Stimulated activated CD4-positive, alpha-beta T cell treated with anti-CD3 and anti-CD28 coated beads, TNF-alpha, amount 100 ng/mL, for 24 hours (primary cell): ENCODE measurements at places on chromosomes 1 and 21.

- no peak for DNase-seq
Measured at GRCh38 chr21:31201144-31201543, 142.9 kb downstream of the TIAM1 start.

DNA sequence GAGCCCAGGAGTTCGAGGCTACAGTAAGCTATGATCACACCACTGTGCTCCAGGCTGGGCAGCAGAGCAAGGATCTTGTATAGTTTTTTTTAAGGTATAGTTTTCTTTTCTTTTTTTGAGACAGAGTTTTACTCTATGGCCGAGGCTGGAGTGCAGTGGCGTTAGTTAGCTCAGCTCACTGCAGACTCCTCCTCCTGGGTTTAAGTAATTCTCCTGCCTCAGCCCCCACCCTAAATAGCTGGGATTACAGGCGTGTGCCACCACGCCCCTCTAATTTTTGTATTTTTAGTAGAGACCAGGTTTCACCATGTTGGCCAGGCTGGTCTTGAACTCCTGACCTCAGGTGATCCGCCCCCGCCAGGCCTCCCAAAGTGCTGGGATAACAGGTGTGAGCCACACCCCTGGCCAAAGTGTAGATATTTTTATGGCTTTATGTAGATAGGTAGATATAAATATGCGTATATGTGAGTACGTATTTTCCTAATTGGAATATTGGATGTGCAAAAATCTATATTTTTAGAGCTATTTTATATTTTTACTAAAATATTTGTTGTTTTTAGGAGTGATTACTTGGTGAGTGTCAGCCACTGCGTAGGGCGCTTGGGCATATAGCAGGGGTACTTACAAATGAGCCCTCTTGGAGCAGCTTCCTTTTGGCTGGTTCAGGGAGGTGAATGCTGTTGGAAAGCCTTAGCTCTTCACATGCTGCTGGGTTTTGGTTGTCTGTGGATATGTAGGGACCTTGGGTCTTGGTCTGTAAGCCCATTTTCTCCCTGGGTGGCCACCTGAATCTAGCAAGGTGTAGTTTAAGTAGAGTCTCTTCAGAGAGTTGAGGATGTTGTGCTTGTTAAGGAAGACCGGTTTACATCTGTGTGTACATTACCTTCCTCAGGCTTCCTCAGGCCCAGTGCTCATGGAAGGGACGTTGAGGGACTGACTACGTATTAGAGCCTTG, 9.5 kb downstream of the KDM4A start:
- no peak for DNase-seq

- no peak for DNase-seq
Measured at GRCh38 chr21:35561116-35561515, 499.2 kb downstream of the SETD4 start.

DNA sequence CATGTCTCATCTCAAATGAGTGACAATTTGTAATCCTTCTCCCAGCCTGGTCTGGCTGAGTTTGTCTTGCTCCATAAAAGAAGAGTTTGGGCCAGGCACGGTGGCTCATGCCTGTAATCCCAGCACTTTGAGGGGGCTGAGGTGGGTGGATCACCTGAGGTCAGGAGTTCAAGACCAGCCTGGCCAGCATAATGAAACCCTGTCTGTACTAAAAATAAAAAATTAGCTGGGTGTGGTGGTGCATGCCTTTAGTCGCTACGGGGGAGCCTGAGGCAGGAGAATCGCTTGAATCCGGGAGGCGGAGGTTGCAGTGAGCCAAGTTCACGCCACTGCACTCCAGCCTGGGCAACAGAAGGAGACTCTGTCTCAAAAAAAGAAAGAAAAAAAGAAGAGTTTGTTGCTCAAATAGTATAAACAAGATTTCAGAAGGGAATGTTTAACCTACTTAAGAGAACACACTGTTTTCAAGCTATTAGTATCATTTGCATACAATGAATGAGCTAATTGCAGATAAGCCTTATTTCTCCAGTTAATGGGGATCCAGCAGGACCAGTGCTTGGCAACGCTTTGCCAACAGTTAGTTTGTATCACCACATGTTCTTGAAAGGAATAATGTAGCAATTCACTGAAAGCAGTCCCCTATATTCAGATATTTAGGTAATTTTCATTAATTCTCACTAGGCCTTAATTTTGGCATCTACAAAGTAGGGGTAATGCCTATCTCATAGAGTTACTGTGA, 15.9 kb downstream of the KLHDC7A start:
- no peak for DNase-seq

GRCh38 chr21:46399129-46399528, 59.6 kb upstream of the DIP2A start:
- no peak for DNase-seq

DNA sequence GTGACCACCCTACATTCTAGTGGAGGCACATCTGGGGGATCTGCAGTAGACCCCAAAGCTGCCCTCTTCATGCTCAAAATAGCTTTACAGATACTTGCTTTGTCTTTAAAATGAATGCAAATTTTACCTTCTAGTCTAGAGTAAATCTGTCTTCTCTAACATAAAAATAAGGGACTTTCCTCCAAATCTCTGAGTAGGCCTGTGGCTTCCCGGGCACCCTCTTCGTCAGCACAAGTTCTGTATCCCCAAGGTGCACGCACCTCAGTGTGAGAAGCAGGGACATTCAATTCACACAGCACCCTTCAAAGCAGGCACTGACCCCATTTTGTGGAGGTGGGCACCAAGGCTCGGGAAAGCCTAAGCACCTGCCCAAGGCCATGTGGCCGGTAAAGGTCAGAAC, 19.0 kb downstream of the MEF2D start:
- no peak for DNase-seq

DNA sequence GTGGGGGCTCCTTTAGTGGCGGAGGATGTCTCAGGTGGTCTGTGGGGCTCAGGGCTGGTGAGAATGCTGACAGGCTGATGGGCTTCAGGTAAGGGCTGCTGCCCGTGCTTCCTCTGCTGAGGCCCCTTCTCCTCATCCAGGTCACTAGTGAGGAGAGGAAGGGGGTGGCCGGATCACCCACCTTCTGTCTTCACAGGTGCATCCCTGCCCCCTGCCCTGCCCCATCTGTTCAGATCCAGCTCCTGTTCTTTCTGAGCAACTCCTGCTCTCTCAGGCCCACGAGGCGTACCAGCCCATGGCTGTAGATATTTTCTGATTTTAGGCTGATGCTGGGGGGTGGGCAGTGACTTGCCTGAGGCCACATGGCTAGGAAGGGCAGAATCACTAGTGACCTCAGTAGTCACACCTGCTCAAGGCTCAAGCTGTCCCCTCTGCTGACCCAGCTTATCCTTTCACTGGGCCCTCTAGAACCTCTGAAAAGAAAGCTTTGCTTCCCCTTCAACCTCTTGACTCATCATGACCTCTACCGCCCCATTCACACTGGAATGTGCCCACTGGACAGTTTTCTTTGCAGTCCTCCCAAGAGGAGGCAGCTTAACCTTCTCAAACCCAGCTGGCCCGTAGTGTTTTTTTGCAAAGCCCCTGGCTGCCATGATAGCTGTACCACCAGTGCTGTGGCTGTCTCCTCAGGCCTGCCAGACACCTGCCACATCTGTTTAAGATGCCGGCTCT, 14.8 kb downstream of the DCST2 start:
- no peak for DNase-seq

DNA sequence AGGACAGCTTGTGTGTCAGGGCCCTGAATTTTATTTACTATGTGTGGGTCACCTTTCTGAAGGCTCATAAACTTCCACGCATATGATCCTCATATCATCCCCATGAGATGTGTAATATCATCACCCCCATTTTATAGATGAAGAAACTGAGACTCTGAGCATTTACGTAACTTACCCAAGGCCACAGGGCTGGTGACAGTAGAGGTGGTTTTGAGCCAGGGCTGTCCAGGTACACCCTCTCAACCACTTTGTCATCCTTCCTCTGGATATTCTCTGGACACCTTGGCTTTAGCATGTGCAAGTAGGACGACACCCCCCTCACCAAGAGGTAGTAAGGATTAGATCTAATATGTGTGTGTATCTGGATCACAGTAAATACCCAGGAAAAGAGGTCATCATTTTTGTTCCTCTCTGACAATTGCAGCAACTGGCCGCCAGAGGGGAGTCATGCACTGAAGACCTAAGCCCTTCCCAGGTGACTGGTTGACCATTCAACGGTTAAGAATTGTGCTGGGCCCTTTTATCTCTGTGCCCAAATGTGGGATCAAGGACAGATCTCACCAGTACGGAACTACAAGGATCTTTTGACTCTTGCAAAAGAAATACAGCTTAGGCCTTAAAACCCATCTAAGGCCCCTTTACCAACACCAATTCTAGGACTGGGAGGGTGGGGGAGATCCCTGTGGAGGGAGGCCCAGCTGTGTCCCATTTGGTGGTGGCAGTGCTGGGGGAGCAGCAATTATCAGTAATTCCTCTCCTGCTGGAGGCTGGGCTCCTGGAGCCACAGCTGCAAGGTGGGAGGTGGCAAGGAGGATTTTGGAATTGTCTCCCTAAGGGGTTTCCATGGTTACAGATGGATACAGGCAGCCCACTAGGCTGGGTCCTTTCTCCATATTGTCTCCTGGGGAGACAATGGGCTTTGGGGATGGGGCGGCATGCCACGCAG, 13.7 kb upstream of the E2F2 start:
- peak; percentile 58 for DNase-seq

DNA sequence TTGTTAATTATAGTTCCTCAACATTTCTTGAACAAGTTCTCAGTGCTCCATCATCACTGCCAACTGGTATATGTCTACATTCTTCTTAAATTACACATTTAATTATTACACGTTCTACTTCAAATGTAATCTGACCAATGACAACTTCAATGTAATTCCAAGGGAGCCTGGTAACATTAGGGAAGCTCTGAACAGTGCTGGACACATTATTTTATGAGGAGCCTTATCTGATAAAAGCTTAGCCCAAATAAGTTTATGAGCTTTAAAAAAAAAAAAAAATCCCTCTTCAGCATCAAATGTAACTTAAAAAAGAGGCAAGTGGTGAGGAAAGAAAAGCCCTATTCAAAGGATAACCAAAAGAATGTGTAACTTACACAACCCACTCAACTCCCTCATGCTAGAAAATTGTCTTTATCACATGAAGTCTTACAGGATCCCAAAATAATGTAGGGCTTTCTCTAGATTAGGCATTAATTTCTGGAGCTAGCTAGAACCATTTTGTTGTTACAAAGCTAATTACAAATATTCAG, 35.2 kb upstream of the ABCA4 start:
- no peak for DNase-seq

GRCh38 chr1:201149400-201149799, 4.9 kb downstream of the TMEM9 start:
- DNase-seq = no peak

DNA sequence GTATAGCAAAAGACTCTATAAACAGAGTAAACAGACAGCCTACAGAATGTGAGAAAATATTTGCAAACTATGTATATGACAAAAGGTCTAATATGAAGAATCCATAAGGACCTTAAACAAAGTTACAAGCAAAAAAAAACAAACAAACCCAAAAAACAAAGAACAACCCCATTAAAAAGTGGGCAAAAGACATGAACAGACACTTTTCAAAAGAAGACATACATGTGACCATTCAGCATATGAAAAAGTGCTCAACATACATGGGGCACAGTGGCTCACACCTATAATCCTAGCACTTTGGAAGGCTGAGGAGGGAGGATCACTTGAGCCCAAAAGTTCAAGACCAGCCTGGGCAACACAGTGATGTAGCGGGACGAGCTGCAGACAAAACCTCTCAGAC, 17.9 kb upstream of the OR2B11 start:
- no peak for DNase-seq

- DNase-seq = no peak
Measured at GRCh38 chr1:153795330-153795837, 20.2 kb downstream of the SLC27A3 start.

- DNase-seq = no peak
Measured at GRCh38 chr1:159845751-159846629, 16.5 kb downstream of the VSIG8 start.

DNA sequence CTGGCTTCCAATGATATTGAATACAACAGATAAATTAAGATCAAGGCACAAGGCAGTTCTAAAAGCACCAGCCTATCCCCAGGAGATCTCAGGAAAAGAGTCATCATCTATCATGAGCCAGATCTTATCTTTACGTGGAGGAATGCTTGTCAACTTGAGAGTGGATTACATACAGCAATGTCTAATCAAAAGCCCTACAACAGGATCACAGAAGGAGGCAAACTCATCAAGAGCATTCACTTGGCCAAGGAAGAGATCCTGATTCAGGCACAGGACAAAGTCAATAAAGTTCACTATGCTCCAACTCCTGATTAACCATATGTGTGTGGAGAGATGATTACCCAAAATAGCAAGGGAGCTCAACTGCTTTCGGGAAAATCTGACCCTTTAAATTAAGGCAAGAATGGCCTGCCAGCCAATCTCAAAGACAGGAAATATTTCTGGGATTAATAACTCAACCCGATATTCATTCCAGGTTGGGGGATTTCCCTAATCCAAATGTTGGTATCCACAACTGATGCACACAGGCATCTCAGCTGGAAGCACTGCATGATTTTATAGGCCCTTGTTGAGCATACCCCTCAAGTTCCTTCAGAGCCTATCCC, 33.7 kb downstream of the TBX15 start:
- DNase-seq = no peak

GRCh38 chr21:32728848-32729247, 1.0 kb upstream of the SYNJ1 start:
- no peak for DNase-seq

DNA sequence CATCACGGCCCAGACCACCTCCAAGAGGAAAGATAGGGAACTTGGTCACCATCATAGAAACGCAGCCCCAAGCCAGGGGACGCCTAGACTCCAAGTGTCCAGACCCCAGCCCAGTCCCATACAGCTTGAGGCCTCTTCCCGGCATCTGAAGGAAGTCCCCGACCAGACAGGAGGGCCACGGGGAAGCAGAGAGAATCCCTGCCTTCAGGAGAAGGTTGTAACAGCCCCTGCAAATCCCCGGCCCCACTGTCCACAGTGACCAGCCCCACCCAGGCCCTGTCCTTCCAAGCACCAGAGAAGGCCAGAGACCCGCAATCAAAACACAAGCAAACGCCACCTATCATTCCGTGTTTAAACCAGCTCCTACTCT, 1.7 kb downstream of the SLC19A1 start:
- no peak for DNase-seq

DNA sequence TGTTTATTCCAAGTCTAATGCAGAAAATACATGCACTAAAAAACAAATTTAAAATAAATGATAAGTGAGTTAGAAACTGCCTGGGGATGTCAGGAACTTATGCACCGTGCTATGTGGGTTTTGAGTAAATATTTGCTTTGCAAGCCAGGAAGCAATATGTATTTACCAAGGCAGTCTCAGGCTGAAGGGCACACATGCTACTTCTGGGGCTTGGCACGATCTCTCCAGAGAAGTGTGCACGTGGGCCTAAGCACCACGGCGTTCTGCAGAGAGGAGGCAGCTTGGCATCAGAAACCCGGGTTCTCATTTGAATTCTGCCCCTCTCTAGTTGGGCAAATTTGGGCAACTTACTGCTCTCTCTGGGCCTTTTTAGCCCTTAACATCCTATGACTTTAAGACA, 72.6 kb upstream of the ROR1 start:
- DNase-seq = no peak

- no peak for DNase-seq
Measured at GRCh38 chr1:113975211-113975895, 3.9 kb upstream of the OLFML3 start.
